MCF 10A (cell line): ENCODE measurements at places on chromosomes 2 and 18. TPM values are rescaled to one million over a fixed set of nuclear protein-coding genes. Genes with fewer than 3 reads are reported as not detected.

Gene RAPGEF4
- 0.42 TPM in 1 of 2 replicates, not detected in the other for total RNA-seq

Gene IL1A
- 99.1 and 170 TPM in 2 replicates for total RNA-seq

Gene C2orf66
- total RNA-seq, result 0.61 and 0.98 TPM in 2 replicates

Gene NETO1
- total RNA-seq, result 0.82 TPM in 1 of 2 replicates, not detected in the other

Gene LOXHD1
- total RNA-seq, result not detected in 2 replicates

Gene CDK15
- total RNA-seq, result not detected in 2 replicates

DNA sequence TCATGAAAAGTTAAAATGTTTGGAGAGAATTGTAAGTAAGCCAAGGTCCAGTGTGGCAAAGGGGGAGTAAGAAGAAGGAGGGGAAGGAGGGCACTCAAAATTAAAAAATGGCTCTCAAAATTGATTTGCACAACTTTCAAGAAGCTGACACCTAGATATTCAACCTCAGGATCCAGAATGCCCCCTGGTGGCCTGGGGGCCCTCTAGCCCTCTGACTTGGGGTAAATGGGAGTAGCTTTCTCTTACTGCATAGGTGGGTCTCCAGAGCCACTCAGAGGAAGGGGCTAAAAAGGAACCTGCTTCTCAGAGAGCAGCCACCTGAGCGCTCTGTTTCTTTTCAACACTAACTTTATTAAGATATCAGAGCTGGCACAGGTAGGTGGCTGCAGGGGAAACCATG, 968.5 kb downstream of the BCL11A start:
- DNase-seq, result peak; percentile 23

DNA sequence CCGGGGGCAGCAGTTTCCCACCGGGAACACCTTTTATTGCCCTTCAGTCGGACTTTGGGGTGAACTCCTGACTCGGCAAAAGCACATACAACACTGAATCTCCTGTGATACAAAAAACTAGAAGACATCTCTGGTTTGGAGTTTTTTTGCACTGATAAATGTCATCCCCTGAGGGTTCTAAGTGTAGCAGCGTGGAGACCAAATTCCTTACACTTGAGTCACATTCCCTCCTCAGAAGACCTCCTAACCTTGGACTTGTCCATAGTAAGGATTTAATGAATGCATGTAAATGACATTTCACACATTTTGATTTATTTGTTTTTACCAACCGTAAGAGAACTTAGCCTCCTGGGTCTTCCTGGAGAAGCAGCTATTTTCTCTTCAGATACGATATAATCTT, 54.0 kb upstream of the GPR45 start:
- DNase-seq, result peak; percentile 14

DNA sequence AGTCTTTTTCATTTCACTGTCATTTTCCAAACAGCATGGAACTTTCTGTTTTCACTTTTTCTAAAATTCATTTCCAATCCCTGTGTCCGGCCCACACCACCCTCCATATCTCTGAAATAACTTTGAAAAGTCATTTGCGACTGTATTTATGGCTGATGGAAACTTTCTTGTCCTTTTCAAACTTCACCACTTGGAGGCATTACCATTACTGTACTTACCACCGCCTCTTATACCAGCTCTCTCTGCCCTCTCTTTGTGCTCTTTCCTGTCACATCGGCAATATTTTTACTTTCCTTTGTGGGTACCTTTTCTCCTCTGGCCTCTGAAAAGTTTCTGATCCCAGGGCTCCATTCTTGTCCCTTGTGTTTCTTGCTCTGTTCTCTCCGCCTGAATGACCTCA, 39.5 kb upstream of the IL1RL1 start:
- DNase-seq, result no peak

GRCh38 chr2:229388731-229389130, 117.6 kb upstream of the PID1 start:
- no peak for DNase-seq

DNA sequence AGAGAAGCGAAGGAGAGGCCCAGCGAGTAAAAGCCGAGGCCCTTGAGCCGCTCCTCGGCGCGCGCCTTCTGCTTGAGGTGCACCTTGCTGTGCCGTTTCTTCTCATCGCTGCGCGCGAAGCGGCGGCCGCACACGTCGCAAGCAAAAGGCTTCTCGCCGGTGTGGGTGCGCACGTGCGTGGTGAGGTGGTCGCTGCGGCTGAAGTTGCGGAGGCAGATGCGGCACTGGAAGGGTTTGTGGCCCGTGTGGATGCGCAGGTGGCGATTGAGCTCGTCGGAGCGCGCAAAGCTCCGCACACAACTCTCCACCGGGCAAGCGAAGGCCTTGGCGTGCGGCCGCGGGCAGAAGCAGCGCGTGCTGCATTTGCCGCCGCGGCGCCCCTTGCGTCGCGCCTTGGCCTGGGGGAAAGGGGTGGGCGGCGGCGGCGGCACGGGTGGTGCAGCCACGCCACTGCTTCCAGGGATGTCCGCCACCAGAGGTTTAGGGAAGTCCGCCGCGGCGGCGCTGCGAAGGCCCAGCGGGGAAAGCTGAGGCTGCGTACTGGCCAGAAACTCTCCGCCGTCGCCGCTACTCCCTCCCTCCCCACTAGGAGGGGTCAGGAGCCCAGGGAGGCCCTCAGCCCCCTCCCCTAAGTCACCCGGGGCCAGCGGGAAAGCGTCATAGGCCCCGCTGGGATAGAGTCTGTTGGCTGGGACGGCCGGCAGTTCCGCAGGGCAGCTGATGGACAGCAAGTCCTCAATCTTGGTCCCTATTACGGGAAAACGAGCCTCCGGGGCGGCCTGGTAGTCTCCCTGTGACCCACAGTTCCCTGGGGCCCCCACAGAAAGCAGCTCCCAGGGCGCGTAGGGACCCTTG, 1.7 kb downstream of the EGR4 start:
- DNase-seq, result no peak

GRCh38 chr2:179849719-179850118, 11.7 kb downstream of the ZNF385B start:
- no peak for DNase-seq

DNA sequence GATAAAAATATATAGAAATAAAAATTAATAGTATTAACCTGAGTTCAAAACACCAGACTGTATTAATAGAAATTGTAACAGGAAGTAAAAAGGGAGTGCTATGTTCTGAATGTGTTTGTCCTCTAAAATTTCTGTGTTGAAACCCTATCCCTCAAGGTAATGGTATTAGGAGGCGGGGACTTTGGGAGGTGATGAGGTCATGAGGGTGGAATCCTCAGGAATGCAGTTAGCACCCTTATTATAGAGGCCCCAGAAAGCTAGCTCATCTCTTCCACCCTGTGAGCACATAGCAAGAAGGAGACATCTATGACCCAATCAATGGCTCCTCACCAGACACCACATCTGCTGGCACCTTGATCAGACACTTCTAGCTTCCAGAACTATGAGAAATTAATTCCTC, 124.5 kb downstream of the CMPK2 start:
- no peak for DNase-seq

- no peak for DNase-seq
These were observed 324.8 kb downstream of the ARHGAP15 start for GRCh38 chr2:143453981-143454511.

- DNase-seq, result no peak
These were observed 13.5 kb upstream of the COLEC12 start for GRCh38 chr18:513826-514530.

GRCh38 chr18:25233528-25234321, 118.2 kb downstream of the ZNF521 start:
- DNase-seq, result no peak

DNA sequence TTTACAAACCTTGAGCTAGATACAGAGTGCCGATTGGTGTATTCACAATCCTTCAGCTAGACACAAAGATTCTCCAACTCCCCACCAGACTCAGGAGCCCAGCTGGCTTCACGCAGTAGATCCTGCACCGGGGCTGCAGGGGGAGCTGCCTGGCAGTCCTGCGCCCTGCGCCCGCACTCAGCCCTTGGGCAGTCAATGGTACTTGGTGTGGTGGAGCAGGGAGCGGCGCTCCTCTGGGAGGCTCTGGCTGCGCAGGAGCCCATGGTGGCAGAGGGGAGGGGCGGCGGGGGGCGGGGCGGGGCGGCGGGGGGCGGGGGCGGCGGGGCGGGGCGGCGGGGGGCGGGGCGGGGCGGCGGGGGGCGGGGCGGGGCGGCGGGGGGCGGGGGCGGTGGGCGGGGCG, 923.4 kb downstream of the SOCS6 start:
- DNase-seq, result no peak

DNA sequence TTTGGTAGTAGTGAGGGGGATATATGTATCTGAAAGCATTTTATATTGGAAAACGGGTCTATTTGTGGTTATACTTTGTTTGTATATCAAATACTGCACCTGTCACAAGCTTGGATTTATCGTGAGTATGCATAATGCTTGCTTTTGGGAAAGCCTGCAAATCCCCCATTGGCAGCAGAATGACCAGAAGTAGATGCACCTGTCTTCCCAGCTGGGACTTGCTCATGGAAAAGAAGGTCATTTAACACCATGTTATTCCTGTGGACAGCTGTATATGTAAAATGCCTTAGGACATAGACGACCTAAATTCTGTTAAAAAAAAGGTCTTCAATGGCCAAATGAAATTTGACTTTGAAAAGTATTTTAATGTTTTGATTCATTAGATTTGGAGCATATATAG, 599.4 kb downstream of the XIRP2 start:
- no peak for DNase-seq

DNA sequence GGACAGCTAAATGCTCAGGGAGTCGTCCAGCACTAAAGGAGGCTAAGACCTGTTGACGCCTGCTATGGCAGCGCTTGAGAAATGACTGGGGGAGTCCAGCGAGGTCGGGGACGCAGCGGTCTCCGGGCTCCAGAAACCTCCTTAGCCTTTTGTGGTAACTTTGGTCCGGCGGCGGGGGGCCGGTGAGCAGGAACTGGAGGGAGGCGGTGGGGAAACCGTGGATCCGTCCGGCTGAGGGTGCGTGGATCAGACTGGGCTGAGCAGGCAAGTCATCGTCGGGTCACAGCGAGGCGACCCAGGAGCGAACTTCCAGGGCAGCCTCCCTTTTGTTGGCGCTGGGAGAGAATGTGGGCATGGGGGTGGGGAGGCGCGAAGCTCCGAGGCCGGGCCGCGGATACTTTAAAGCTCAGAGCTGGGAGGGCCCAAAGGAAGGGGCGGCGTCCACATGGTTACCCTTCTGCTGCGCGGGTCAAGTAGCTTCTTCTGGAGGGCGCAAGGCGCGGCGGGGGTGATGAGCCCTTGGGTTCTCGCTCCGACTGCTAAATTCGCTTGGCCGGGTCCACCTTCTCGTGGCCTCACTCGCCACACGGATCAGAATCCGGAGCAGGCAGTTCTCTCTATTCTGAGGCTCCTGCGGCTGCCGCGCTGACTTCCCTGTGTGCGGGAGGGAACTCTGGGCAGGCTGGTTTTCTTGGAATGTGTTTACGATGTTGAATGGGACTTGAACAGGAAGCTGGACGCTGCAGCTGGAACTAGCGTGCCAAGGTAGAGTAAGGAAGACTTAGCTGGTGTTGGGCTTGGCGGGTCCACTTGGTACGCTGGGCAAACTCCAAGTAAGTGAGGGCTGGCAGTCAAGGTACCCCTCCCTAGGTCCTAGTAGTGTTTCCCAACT, 920 bp downstream of the GULP1 start:
- peak; percentile 85 for DNase-seq

GRCh38 chr2:152781175-152781574, 62.8 kb downstream of the ARL6IP6 start:
- DNase-seq, result no peak

- no peak for DNase-seq
These were observed 149.3 kb downstream of the PIEZO2 start for GRCh38 chr18:11000071-11000470.
